ENCODE measurements at places on chromosomes 13 and 19. TPM values are rescaled to one million over a fixed set of nuclear protein-coding genes. Genes with fewer than 3 reads are reported as not detected.

DNA sequence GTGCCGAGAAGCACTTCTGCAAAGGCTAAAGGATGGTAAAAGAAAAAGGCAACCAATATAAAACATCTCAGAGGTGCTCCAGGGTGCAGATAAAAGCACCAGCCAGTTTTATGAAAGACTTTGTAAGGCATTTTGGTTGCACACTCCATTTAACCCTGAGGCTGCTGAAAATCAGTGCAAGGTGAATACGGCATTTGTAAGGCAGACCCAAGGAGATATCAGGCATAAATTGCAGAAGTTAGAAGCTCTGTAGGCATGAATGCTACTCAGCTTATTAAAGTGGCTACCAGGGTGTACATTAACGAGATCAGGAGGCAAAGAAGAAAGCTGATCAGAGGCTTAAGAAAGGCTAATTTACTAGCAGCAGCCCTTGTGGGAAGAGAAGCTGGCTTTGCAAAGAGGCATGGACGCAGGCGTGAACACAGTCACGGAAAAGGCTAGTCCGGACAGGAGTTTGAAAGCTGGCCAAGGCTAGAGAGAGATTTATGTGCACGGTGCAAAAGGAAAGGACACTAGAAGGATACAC, 99.6 kb downstream of the ZNF429 start:
- no peak for DNase-seq

SNRNP70 gene
- total RNA-seq: 484 TPM

DNA sequence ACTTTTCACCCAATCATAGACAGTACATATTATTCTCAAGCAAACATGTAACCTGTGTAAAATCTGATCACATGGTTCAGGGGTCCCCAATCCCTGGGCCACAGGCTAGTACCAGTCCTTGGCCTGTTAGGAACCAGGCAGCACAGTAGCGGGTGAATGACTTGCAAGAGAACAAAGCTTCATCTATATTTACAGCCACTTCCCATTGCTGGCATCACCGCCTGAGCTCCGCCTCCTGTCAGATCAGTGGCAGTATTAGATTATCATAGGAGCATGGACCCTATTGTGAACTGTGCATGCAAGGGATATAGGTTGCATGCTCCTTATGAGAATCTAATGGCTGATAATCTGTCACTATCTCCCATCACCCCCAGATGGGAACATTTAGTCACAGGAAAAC, 133.1 kb downstream of the MAB21L1 start:
- no peak for DNase-seq

DNA sequence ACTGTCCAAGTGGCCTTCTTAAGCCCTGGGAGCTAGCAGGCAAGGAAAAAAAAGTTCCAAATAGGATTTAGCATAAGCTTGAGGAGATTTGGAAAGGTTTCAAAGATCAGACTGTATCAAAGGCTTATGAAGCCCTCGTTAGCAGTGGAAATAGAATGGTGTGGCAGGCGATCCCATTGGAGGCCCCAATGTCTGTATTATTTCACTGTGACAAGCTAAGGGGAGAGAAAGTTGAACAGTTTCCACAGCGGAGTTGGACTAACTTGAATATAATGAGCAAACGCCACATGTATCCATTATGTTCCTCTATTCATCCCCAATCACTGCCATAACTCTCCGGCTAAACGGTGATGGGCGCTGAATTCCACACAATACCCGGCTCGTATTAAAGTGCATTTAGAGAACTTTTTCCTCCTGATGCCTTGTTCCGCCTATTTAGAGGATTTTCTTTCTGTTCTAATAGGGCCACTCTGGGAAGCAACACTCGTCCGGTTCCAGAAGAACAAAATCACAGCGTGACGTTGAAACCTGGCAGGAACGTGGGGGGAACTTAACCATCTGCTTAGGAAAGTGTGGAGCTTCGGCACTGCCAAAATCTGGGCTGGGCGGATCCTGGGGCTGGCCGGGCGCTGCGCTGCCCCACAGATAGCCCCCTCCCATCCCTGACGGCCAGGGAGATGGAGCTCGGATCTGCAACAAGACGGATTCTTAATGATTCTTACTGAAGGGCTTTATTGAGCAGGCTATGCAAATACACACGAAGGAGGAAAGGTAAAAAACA, 1.0 kb upstream of the PCDH8 start:
- DNase-seq: no peak

DNA sequence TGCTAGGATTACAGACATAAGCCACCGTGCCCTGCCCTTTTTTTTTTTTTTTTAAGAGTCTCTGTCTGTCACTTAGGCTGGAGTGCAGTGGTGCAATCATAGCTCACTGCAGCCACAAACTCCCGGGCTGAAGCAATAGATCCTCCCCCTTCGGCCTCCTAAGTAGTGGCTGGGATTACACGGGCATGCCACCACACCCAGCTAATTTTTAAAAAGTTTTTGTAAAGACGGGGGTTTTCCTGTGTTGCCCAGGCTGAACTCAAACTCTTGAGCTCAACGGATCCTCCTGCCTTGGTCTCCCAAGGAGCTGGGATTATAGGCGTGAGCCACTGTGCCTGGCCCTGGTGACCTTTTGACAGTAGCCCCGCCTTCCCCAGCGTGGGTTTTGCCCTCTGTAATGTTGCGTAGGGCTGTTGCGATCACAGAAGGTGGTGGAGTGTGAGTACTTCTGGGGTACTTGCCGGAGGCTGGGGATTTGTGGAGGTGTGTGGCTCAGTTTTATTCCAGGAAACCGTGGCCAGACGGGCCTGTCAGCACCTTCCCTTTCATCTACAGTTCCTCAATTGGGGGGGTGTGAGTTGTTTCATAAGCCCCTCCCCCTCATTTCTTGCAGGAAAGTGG, 11.6 kb upstream of the RETN start:
- no peak for DNase-seq

DNA sequence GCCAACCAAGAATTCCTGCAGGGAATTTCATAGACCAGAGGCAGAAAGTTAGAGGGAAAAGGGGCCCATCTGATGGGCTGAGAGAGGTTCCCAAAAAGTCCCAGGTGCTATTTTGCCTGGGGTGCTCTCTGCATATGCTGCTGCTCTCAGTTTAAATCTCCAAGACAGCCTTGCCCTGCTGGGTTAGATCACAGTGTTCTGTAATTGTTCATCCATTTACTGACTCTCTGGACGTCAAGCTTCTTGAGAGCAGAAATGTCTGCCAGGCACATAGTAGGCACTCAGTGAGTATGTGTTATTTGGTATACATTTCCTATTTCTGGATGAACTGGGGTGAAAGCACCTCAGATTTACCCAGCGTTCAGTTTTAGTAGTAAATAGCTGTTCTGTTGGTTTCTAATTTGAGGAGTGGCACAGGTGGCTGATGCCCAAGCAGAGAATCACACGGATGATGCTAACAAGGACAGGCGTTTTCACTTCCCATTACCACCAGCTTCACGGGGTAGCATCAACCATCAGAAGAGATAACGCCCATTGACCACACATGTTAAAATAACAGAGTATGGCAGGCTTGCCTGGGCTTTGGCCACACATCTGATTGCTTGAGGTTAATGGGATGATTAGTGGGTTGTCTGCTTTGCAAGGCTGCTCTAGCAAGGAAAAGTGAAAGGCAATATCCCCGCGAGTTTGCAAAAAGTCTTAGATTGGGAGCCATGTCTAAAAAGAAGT, 161.1 kb downstream of the SLC7A1 start:
- DNase-seq: no peak

DNA sequence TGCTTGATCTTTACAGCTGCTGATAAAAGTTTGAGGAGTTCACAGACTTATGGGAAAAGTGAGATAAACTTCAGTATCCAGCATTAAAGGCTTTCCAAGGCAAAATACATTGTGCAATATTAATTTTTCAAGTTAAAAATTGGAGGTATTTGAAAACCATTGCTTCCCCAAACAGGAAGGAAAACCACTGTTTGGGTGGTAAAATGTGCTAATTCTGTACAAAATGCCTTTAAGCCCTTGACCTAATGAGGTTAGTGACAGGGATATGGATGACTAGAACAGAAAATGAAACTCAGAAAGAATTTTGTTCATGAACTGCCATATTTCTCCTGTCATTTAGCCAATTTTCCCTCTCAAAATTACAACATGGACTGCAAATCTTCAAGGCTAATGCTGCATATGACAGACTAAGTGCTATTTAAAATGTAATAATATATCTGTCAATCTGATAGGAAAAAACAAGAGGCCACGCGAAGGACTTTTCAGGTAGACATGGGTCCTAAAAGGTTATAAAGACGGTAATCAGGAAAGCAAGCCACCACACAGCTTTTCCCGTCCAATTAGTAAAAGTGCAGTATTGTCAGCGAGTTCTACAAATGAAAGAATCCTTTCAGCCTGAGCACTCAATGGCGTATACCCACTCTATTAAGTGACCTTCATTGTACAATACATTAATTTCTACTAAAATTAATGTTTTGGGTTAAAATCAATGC, 212.8 kb downstream of the ENOX1 start:
- no peak for DNase-seq

- DNase-seq: peak; percentile 58
Measured at GRCh38 chr19:36420961-36421748, 2.7 kb upstream of the ZFP82 start.

- DNase-seq: no peak
Measured at GRCh38 chr13:99344610-99345208, 37.5 kb upstream of the GPR183 start.

DNA sequence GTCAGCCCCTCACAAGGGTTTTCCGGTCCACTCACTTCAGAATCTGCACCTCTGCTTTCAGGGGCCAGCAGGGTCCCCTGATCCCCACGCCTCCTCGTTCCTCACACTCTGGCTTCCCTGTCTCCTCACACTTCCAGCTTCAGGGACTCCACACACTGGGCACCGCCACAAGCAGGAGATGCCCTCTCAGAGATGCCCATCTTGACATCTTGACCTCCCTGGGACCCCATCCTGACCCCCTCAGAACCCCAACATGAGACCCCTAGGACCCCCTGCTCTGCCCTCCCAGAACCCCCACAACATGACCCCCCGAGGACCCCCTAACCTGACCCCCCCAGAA, 2.7 kb downstream of the MAP2K2 start:
- DNase-seq: no peak

SIGLEC8 gene
- total RNA-seq: 3.1 TPM

- DNase-seq: peak; percentile 82
Measured at GRCh38 chr19:3533563-3534216, 5.3 kb upstream of the TEKTIP1 start.

DNA sequence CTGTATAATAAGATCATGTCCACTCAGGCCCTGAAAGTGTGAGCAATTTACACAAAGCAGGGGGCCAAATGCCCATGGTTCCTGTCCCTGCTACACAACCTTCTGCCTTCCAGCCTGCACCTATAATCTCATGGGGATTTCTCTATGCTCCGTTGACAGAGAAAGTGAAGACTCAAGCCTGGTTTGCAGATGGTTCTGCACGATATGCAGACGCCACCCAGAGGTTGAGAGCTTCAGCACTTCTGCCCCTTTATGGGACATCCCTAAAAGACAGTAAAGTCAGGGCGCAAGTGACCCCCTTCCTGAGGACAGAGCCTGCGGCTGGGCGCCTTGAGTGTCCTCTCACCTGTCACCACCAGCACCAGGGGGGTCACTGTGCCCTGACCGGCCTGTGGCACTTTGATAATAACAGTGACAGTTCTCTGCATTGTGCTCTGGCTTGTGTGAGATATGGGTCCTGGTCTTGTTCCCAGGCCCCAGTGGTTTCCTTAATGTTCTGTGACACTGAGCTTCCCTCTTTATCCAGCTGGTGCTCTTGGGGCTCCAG, 15.1 kb downstream of the LILRA5 start:
- no peak for DNase-seq

GRCh38 chr13:66842766-66843165, 387.4 kb downstream of the PCDH9 start:
- no peak for DNase-seq

DNA sequence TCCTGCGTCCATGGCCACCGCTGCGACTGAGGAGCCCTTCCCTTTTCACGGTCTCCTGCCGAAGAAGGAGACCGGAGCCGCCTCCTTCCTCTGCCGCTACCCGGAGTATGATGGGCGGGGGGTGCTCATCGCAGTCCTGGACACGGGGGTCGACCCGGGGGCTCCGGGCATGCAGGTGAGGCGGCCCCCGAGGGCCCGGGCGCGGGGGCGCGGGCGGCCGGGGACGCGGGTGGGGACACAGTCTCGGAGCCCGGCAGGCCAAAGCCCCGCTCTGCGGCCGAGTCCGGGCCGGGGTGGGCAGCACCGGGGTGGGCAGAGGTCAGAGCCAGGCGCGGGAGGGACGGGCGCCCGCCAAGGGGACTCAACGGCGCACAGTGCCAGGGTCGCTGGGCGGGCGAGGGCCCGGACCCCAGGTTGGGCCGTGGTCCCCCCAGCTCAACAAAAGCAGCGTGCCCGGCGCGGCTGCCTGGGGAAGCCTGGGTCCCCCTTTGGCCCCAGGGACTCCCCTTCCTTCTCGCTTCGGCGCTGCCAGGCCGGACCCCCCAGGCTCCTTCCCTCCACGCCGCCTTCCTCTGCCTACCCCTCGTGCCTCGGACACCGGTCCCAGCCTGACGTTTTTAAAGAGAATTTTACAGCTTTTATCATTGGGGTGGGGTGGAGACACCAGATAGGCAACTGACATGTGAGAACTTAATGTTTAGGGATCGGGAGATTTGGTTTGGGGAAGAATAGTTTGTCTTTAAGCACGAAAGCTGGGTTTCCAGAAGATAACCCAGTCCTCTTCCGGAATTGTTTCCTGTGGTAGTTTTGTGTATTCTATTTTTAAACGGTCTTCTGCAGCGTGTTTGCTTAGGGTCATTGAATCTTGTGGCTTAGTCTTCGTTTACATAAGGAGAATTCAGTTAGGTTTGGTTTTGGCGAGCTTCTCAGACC, 509 bp downstream of the TPP2 start:
- DNase-seq: peak; percentile 32

- no peak for DNase-seq
Measured at GRCh38 chr19:7427944-7428343, 60.9 kb downstream of the PEX11G start.

DNA sequence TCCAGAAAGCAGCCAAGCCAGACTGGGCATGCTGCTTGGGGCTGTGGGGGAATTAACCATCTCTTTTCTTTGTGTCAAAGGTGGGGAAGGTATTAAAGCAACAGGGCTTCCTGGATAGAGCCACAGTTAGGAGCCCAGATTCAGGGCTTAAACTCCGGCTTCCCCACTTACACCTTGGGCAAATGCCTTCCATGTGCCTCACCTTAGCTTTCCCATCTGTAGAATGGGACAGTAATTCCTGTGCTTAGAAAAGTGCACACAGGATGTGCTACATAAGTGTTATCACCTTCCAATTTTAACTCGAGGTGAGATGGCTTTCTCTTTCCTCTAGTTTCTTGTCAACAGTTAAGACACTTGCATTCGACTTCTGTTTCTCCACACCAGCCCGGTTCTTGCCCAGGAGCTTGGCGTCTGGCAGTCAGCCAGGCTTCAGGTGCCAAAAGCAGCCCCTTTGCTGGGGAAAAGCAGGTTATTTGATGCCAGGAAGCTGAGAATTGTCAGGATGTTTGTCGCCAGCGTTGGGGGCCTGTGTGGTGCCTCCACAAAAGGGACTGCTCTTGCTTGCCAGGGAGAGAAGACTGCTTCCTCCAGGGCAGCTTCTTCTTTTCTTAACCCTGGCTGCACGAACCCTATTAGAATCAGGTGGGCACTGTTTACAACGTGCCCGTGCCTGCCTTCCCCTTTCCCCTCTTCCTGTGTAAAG, 79.2 kb downstream of the SIPA1L3 start:
- no peak for DNase-seq

DCLK1 gene
- total RNA-seq: 4.9 TPM

Data from testis (tissue), 5 donors.